IPS DF 19.7 (cell line): ENCODE measurements at places on chromosomes 2 and 18.

DNA sequence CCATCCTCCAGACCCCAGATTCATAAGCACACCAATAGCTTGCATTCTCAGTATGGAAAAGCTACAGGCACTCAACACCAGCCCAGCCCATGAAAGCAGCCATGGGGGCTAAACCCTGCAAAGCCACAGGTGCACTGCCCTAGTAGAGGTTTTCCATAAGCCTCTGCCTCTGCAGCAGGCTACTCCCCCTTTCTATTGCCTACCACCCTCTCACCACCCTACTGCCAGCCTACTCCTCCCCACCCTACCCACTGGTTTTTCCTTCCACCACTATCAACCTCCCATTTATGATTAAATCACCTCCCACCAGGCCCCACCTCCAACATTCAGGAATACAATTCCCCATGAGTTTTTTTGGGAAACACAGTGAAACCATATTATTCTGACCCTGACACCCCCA is 96.4 kb upstream of the TEKT4 start:
- DNase-seq, result no peak

DNA sequence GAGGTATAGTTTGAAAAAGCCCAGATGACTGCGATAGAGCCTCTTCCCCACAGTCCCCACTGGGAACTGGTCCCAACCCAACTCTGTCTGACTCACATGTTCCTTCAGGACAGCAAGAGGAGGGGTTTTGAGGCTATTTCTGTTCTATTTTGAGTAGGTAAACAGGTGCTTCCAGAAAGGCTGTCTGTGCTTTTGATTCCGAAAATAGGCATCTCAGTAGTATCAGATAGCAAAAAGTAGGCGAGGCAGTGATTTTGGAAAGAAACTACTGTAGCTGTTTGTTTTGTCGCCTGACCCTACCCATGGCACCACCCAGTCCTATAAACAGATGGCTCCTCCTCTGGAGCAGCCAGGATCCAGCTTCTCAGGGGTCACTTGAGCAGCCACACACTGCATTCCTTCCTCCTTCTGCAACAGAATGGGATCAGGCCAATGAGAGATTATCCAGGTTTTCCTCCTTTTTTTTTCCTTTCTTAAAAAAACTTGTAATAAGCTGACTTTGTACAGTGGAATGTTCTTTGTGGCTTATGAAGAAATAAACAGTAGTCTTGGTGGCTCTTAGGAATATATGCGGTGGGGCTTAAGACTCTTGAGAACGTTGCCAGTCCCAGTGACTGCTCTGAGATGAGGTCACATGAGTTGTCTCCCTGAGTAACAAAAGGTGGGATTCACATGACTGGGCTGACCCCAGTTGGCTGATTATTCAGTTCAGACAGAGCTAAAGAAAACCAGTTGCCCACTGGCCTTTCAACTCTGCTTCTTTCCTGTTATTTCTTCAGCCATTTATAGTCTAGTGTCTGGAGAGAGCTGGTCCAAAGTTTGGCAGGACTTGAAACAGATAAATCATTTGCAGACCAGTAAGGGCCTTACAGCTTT is 98.6 kb downstream of the KCNS3 start:
- DNase-seq, result no peak

GRCh38 chr18:62088156-62088555 is 98.7 kb downstream of the PIGN start:
- DNase-seq, result no peak

DNA sequence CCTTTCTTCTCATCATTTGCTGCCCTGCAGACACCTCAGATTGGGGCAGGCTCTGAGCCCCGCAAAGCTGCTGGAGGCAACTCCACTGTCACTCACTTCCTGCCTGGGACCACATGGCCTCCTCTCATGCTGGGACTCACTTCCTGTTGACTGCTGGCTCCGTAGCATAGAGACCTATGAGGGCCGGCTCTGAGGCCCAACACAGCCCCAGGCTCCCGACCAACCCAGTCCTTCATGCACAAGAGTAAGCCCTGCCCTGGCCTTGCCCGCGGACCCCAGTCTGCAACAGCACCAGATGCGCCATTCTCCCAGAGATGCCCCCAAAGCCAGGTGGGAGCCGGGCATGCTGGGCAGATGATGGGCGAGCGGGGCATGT is 55.7 kb downstream of the DNMT3A start:
- DNase-seq, result no peak

DNA sequence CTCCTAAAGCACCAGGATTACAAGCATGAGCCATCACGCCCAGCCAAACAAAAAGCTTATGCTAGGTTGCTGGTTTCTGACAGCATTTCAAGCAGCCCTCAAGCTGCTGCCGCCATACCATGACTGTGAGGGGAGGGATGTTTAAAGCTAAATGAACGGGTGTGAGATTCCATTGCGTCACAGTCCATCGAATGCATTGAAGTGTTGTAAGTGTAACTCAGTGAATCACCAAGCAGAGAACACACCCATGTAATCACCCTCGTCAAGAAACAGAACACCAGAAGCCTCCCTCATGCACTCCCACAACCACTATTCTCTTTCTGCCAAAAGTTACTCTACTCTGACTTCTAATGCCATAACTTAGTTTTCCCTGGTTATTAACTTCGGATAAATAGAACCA is 32.8 kb upstream of the MC5R start:
- no peak for DNase-seq

- no peak for DNase-seq
Observed at GRCh38 chr2:110157153-110157793, 41.7 kb upstream of the MALL start.

DNA sequence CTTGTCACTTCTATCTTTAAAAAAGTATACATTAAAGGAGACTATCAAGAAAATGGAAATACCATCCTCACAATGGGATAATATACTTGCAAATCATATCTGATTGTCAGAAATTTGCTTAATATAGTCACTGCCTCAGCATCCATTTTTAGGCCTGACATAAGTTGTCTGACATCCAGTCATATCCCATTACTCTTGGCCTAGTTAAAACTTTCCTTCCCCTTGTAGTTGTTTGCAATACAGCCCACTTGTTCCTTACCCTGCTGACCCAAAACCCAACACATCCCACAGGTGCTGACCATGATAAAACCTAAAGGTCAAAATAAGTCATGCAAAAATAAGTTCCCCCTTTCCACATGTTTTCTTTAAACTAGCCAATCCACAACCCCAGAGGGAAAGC is 3.6 kb upstream of the ARHGEF33 start:
- no peak for DNase-seq

DNA sequence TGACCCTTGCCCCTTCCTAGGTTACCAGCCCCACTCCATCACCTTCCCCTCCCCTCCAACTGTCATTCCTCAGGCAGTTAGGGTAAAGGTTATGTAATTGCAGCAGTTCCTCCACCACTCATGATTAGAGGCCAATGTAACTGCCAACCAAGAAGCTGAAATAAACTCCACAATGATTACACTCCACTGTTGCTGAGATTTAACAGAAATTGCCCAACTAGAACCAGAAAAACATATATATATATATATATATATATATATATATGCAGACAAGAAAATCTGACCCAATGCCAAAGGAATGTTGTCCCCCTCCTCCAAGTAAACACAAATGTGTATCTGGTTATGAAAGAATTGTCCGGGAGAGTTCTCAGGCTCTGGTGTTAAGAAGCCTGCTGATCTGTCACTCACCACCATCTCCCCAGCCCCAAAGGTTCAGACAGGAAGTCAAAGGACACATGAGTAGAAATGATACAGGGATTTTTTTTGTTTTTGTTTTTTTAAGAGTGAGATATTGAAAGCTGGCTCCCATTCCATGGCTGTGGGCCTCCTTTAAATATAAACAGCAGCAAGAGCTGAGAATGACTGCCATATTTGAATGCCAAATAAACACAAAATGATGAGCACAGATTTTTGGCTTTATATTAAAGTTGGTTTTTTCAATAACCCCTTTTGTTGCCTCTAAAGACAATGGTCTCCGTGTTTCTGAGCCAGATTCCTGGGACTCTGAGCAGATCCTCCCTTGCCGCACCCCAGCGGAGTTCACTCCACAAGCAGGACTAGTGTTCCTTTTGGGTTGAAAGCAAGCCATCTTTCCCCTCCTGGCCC is 127.2 kb upstream of the MAPRE2 start:
- no peak for DNase-seq

GRCh38 chr2:58131191-58132011 is 84.8 kb downstream of the VRK2 start:
- DNase-seq, result no peak
